Mesenchymal stem cell (in vitro differentiated cells and primary cell): ENCODE measurements at places on chromosomes 2 and 18.

DNA sequence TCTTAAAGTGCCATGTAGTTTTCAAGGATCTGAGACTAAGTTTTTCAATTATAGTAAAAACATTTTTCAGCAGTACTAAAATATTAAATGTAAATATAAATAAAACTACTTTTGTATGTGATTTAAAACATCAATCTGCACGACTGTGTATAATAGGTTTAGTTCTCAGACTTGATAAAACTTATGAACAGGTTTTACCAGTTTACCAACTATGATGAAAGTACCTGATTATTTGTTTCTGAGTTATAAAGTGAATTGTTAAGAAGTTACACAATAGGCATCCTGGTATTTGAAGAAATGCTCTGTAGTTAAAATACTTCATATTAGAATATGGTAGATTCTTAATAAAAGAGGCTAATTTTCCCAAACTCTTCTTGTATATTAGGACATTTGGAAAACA lies 14.8 kb downstream of the RELCH start:
- DNase-seq, result no peak

GRCh38 chr18:55314031-55314430 lies 274.0 kb downstream of the TCF4 start:
- DNase-seq, result no peak

DNA sequence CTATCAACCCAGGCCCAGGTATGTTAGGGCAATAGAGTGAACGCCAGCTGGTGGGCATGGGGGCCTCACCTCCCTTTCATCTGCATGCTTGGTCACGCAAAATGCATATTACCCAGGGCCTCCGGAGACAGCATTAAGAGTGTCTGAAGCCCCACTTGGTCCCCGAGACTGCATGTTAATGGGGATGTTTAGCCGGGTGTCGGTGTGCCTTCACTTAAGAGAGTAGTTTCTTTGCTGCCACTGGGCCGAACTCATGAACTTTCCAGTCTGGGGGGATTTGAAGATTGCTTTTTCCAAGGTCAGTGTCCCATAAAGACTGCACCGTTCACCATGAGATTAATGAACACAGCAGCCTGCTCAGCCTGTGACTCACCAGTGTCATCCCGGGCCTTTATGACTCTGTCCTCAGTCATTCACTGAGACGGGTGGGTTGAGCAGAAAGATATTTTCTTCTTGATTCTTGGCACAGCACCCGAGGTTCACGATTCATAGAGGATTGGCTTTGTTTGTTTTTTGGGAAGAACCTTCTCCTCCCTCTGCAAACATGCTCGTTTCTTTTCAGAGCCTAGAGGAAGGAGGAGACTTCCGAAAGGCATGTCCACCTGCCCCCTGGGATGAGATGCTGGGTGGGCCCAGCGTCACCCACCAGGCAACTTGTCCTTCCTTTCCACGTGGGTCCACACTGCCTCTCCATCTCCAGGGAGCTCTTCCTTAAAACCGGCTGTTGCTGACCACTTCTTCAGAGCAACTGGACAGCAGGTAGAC lies 199.1 kb downstream of the GLI2 start:
- DNase-seq, result peak; percentile 97

- DNase-seq, result peak; percentile 43
Observed at GRCh38 chr2:129923265-129924091, 56.0 kb upstream of the RAB6C start.

GRCh38 chr2:3463186-3463835 lies 56.0 kb downstream of the ADI1 start:
- DNase-seq, result no peak

- DNase-seq, result peak; percentile 96
Observed at GRCh38 chr2:18950361-18950851, 361.0 kb upstream of the NT5C1B start.

- no peak for DNase-seq
Observed at GRCh38 chr2:110946902-110947301, 173.8 kb upstream of the BCL2L11 start.

- no peak for DNase-seq
Observed at GRCh38 chr2:30287190-30287840, 56.0 kb downstream of the LBH start.

- no peak for DNase-seq
Observed at GRCh38 chr18:36737316-36737715, 91.5 kb downstream of the TPGS2 start.

- DNase-seq, result no peak
Observed at GRCh38 chr2:196873511-196873910, 53.0 kb downstream of the PGAP1 start.

GRCh38 chr2:234048049-234048448 lies 2.5 kb upstream of the SPP2 start:
- no peak for DNase-seq

- DNase-seq, result no peak
Observed at GRCh38 chr2:118838741-118839455, 8.6 kb downstream of the EN1 start.

DNA sequence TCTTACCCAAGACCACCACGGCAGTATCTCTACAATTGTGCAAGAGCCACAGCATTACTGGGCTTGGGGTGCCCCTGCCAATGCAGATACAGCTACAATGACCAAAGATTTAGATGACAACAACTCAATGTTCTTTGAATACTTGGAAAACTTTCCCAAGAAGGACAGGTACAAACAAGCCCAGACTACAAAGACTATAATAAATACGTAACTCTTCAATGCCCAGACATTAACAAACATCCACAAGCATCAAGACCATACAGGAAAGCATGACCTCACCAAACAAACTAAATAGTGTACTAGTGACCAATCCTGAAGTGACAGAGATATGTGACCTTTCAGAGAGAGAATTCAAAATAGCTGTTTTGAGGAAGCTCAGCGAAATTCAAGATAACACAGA lies 62.8 kb downstream of the ICA1L start:
- DNase-seq, result no peak

GRCh38 chr2:113851640-113852039 lies 38.2 kb upstream of the ACTR3 start:
- peak; percentile 12 for DNase-seq

GRCh38 chr2:37657471-37657870 lies 14.0 kb downstream of the CDC42EP3 start:
- DNase-seq, result no peak

DNA sequence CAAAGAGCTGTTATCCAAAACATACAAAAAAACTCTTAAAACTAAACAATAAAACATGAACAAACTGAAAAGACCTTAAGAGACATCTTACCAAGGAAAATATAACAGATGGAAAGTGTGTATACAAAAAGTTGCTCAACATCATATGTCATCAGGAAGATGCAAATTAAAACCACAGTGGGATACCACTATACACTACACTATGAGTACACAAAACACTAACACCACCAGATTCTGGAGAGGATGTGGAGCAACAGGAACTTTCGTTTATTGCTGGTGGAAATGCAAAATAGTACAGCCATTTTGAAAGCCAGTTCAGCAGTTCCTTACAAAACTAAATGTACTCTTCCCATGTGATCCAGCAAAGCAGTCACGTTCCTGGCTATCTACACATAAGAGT lies 221.4 kb downstream of the CMPK2 start:
- DNase-seq, result peak; percentile 81

- peak; percentile 61 for DNase-seq
Observed at GRCh38 chr2:24970483-24971285, 1.1 kb downstream of the DNAJC27 start.

DNA sequence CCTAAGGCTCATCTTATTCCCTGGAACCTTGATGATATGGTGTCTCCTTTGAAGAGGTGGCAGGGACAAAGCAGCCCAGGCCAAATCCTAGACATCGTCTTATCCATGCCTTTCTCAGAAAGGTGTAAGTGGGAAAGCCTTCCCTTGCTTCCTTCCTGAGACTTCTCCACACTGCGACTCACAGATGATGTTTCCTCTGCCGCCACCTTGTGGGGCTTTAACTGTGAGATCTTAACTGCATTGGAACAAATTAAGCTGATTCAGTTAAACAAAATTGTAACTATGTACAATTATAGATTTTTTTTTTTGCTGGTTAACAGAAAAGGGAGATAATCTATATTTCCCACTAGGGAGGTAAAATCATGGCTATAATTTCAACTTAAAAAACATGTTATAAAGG lies 10.0 kb upstream of the GCA start:
- peak; percentile 44 for DNase-seq

GRCh38 chr2:15084826-15085489 lies 452.4 kb downstream of the LRATD1 start:
- no peak for DNase-seq

DNA sequence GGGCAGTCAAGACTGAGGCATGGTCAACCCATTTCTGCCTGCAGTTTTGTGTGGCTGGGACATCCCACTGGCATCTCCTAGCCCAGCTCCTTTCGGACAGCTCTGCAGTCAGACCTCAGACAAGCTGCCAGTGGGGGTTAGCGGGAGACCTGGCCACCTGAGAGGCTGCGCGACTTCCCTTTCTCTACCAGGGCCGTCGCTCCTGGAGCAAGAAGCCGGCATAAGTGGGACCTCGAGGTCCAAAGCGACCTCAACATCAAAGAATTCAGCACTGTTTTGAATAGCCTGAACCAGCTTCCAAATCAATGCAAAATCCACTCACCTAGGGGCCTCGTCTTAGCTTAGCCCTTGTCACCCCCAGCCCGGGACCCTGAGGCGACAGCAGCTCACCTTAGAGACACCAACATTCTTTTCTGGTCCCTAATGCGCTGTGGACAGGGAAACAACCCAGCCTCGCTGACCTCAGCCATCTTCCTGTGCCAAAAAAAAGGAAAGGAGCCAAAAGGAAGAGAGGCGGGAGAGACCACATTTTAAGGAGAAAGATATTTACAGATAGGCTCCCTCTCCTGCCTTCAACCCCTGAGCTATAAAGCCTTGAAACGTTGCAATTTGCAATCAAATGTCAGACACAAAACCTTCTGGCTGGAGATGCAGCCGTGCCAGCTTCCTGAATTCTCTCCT lies 81.2 kb downstream of the GFPT1 start:
- no peak for DNase-seq

DNA sequence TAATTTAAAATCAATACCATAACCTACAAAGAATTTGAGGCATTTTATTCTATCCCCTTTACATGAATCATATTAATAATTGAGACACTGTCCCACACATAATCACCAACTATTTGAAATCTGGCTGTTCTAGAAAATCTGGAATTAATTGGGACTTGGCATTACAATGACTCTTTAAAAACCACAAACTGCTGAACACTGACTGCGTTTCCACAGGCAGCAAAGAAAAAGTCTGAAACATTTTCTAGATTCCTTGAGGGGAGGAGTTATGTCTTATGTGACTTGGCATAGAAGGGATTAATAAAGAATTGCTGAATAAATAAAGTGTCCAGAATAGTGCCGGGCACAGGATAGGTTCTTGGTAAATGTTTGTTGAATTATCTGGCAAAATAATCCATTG lies 61.4 kb downstream of the GPR39 start:
- no peak for DNase-seq

DNA sequence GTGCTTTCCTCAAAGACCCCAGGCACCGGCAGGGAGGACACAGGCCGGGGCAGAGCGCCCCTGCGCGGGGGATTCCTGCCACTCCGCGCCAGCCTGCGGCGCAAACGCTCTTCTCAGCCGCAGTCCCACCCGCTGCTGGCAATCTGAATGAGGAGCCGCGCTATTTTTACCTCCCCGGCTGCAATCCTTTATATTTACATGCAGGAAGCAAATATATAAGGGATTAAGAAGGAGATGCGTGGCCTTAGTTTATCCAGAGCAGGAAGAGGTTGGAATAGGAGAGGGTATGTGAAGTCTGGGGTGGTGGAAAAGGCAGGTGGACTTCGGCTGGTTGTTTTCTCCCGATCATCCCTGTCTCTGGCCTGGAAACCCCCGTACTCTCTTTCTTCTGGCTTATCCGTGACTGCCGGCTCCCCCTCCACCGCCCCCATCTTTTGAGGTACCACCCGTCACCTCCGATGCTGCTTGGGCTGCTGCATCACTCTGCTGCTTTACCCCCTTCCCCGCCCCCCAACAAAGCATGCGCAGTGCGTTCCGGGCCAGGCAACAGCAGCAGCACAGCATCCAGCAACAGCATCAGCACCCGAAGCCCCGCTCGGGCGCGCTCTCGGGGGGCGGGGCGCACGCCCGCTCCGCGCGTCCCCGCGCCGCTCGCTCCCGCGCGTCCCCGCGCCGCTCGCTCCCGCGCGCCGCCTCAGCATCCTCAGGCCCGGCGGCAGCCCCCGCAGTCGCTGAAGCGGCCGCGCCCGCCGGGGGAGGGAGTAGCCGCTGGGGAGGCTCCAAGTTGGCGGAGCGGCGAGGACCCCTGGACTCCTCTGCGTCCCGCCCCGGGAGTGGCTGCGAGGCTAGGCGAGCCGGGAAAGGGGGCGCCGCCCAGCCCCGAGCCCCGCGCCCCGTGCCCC lies at the start of gene ADAM23:
Gene ADAM23, plus strand, starts transcription at position 700 of the 902 bp plus-strand sequence. CDS start 335 bp downstream, outside the sequence.
- DNase-seq, result peak; percentile 65

DNA sequence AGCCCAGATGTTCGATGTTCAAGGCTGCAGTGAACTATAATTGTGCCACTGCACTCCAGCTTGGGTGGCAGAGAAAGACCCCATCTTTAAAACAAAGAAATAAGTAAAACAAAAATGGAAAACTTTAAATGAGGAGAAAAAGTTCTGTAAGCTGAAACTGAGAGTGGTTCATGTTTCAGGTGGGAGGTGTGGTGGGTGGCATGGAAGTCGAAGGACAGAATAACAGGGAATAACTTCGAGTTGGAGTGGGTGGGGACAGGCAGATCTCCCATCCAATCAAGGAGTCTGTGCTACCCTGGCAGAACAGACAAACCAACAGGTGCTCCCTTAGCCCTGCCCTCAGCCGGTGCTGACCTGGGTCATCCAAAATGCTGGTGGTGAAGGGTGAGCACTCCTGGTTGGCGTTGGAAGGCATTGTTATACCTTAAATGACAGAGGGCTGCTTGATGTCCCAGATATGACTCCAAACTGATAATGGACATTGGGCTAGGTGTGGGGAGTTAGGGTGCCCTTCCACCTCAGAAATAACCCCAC lies 328.4 kb downstream of the DYSF start:
- DNase-seq, result no peak

GRCh38 chr18:63079114-63079513 lies 240.5 kb downstream of the BCL2 start:
- DNase-seq, result no peak

DNA sequence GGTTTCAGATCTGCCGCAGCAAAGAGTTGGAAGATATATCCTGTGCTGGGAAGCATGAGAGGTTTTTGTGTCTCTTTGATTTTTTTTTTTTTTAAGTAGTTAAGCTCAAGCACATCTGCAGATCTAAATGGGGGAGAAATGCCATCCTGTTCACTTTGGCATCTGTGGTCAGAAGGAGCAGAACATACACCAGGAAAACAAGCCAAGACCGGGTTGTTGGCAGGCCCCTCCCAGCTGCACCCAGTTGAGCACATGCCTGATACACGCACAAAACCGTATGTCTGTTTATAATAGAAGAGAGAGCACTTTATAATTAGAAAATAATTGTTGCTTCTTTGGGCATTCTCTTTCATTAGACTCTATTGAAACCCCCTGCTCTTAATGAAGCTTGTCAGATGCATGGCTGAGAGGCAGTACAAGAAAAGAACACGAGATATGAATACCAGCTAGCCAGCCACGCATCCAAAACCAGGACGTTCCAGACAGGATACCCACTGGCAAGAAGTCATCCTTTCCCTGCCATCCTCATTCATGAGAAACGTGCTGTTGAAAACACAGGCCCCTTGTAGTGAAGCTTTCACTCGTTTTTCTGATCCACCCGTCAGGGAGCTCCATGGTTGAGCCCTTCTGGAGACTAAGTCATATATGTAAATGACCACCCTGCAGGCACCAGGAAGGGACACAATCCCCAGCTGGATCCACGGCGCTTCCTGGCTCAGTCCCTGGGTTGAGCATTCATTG lies 152.2 kb downstream of the ALPK2 start:
- DNase-seq, result no peak

GRCh38 chr2:225895126-225895525 lies 495.6 kb downstream of the NYAP2 start:
- DNase-seq, result peak; percentile 49

- peak; percentile 25 for DNase-seq
Observed at GRCh38 chr18:79200546-79201268, 131.5 kb downstream of the ATP9B start.

- DNase-seq, result peak; percentile 89
Observed at GRCh38 chr2:131104487-131105155, 515 bp upstream of the PLEKHB2 start.
